ENCODE measurements at places on chromosomes 1 and 21. TPM values are rescaled to one million over a fixed set of nuclear protein-coding genes. Genes with fewer than 3 reads are reported as not detected.
A peak's percentile ranks its signal among the peaks of the same experiment; 100 is the strongest.

OR2T29 gene
- total RNA-seq = not detected

PRAMEF20 gene
- not detected for total RNA-seq

- DNase-seq = peak; percentile 40
Observed at GRCh38 chr1:41812051-41812450, 106.7 kb downstream of the HIVEP3 start.

DNA sequence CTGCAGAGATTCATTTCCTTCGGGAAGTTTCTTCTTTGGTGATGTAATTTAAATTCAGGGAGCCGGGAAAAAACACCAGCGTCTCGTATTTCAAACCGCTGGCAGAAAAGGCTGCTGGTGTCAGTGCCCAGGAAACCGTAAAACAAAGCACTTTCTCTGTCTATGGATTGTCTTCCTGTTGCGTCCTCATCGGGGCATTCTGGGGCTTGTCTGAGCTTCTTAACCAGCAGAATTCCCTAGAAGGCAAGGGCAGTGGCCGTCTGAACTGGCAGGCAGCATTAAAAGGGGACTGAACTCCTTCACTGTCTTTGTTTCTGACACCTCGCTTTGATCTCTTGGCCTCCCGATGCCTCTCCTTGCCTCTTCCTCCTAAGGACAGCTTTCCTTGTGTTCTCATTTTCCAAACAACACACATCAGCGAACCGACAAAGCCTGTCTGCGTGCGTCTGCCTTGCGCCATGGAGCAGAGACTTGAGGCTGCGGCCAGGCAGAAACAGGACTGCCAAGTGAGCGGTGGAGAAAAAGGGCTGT lies 391.6 kb upstream of the VAMP3 start:
- DNase-seq = peak; percentile 65

DNA sequence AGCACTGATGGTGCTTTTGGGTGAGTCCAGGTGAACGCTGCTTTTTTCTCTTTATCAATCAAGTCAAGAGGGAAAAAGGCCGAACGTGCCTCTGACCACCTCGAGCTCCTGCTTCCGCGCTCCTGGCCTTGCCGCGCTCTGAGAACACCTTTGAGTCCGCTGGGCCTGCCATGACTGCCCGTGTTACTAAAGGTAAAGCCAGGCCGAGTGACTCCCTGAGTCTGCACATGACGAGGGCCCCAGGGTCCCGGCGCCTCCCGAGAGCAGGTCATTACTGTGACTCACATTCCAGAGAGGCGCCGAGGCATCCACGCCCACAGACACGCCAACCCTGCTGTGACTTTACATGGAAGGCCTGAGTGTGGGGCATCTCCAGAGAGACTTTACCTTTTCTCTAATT lies 11.1 kb downstream of the POFUT2 start:
- no peak for DNase-seq

NPHP4 gene
- total RNA-seq = 1.9 TPM

SAMD13 gene
- total RNA-seq = 9.1 TPM

- DNase-seq = no peak
Observed at GRCh38 chr1:150003801-150004200, 6.7 kb downstream of the OTUD7B start.

SCAF4 gene
- total RNA-seq = 5.8 TPM

MPL gene
- 0.09 TPM for total RNA-seq

DNA sequence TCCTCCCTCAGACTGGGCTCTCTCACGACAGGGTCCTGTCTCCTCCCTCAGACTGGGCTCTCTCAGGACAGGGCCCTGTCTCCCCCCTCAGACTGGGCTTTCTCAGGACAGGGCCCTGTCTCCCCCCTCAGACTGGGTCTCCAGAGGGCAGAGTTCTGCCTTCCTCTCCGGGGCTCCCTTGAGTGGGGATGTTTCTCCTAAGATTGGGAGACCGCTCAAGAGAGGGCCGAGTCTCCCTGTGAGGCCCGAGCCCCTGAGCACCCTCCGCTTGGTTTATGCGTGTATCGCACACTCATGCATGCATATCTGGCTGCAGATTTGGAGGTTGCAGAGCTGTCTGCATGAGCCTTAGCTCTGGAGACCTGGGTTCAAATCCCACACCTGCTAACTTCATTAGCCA lies 39.3 kb upstream of the CSF3R start:
- DNase-seq = no peak

PARS2 gene
- total RNA-seq = 6.4 TPM

- DNase-seq = peak; percentile 79
Observed at GRCh38 chr1:218351391-218352074, 6.4 kb downstream of the TGFB2 start.

DNA sequence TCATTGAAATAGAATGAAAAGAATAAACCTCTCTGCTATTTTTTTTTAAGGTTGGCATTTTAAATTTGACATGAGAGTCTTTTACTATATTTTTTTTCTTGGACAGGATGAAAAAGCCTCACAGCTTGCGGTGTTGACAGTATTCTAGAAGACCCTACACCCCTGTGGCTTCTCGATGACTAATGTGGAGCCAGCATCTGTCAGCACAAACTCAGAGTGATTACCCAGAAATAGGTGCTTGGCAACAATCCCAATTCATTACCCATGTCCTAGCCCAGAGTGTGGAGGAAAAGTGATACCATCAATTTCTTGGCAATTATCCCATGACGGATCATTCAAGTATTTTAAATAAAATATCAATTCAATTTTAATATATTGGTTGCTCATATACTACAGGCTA lies 186.8 kb upstream of the MAP1LC3C start:
- peak; percentile 17 for DNase-seq

- DNase-seq = no peak
Observed at GRCh38 chr1:46236882-46237281, 10.7 kb upstream of the RAD54L start.

DNA sequence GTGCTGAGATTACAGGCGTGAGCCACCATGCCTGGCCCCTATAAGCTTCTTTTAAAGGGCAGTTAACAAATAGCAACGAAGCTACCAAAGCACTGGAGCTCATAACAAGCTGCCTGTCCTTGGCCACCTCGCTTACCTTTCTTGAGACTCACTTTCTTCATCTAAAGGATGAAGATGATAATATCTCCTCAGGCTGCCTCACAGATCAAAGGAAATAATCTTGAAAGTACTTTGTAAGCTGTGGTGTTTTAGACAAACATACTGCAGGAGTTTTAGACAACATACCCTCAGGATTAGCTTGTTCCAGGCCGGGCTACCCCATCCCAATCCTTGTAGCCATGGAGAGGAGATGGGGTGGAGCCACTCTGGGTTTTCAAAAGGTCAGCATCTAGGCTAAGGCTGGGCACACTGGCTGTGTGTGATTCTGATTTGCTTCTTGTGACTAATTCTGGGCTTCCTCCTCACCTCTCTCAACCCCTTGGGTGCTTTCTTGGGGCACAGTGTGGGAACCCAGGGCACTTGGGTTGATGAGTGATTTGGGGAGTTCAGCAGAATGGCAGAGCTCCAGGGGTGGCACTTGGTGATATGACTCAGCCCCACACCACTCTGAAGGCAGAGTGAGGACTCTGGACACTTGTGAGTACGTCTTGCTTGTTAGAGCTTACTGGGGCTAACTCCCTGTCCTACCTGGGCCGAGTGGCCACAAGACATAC lies 5.2 kb downstream of the GPR25 start:
- DNase-seq = no peak

KCNJ9 gene
- total RNA-seq = 0.09 TPM

PRAMEF33 gene
- total RNA-seq = not detected

DNA sequence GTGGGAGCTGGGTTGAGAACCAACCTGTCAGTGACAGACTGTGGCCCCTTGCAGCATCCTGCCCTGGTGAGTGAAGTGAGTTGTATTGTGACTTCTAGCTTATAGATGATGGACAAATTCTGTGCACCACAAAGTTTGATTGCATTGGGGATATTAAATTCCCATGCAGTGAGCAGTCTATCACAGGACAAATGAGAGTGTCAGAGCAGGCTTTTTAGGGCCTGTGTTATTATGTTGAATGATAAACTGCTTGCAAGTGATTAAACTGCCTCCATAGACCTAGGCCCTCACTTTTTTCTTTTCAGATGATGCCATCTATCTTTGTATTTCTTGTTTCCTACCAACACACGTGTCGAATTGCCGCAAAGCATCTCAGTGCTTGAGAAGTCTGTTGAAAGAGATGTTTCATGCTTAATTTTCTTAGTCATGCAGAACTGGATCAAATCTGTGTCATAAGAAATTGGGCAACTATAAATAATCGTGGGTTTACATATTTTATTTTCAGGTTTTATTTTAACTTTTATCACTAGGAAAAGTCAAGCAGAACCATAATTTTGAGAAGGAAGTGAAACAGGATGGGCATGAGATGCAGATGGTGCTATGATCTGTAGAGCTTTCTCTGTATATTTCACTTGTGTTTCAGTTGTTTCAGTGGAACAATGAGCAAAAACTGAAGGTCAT lies 199.2 kb downstream of the S1PR1 start:
- no peak for DNase-seq

All from muscle of leg (tissue), 16 donors.